ENCODE measurements at places on chromosomes 6 and 20.

DNA sequence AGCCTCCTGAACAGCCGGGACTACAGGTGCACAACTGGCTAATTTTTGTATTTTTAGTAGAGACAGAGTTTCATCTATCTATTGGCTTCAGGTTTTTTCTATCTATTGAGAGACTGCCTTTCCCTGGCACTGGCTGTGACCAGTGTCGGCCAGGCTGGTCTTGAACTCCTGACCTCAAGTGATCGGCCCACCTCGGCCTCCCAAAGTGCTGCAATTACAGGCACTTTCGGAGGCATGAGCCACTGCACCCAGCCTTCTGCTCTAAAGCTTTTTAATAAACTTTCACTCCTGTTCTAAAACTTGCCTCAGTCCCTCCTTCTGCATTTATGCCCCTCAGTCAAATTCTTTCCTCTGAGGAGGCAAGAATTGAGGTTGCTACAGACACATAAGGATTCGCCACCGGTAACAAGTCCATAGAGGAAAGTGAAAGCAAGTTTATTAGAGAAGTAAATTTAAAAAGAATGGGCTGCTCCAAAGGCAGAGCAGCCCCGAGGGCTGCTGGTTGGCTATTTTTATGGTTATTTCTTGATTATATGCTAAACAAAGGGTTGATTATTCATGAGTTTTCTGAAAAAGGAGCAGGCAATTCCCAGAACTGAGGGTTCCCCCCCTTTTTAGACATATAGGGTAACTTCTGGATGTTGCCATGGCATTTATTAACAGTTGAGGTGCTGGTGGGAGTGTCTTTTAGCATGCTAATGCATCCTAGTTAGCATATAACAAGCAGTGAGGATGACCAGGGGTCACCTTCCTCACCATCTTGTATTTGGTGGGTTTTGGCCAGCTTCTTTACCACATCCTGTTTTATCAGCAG is 44.8 kb upstream of the RNGTT start:
- no peak for DNase-seq

GRCh38 chr6:2141644-2142290 is 103.6 kb downstream of the GMDS start:
- DNase-seq: no peak

GRCh38 chr20:21219686-21220085 is 83.4 kb upstream of the XRN2 start:
- no peak for DNase-seq

DNA sequence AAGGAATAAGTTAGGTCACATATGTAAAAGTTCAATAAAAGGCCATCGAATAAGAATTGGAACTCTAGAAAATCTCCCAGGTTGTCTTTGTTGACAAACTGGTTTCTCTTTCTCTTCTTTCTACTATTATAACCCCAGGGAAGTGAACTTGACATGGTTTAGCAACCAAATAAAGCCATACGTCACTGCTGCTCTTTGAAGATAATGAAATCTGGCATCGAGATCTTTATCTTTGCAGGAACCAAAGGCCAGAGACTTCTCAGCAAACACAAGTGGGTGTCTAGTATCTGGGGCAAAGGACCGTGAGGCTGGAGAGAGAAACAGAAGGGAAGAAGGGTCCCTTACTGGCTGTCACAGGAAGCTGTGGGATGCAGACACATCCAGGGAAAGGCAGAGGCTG is 286.7 kb upstream of the CDYL start:
- no peak for DNase-seq

DNA sequence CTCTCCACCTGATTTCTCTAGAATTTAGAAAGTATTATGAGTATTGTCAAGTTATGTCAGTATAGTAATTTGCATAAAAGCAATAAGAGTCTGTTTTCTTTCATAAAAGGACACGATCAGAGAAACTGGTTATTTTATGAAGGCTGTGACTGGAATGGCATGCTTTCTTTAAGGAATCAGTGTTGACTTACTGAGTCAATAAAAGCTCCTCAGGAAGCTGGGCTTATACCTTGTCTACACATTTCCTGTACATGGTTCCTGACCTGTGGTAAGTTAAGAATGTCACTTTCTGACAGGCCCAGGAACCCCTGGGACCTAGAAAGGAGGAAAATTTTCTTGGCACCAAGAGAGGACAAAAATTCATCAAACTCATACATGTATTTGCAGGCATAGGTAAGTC is 1224.0 kb upstream of the ADGRB3 start:
- DNase-seq: no peak

DNA sequence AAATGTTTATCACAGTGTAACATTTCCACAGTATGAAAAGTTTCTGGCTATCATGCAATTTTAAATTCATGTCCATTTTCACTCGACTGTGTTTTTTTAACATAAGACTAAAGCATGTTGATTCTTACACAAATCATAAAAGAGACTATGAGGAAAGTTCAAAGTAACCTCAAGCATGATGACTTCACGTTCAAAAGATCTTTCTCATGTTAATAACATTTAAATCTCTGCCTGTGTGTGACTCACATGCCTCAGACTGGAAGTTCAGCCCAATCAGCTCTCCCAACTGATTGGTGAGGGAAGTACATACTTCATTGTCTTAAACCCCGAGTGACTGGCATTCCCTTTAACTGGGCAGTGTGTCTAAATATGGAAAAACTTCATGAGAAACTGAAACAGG is 37.4 kb downstream of the ATXN1 start:
- no peak for DNase-seq

DNA sequence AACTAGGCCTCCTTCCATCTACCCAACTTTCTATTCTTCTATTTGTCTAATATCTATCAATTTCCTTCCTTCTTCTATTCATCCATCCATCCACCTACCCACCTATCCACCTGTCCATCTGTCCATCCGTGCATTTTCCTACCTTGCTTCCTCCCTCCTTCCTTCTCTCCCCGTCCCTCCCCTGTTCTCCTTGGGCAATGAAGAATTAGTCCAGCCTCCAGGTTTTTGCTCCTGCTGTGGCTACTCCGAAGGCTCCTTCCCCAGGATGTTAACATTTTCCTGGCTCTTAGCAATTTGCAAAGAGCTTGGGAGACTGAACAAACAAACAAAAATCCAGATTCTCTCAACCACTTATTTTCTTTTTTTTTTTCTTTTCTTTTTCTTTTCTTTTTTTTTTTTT is 81.6 kb downstream of the KCNB1 start:
- DNase-seq: no peak

GRCh38 chr20:36808317-36809257 is 35.0 kb upstream of the DSN1 start:
- peak; percentile 76 for DNase-seq

GRCh38 chr20:16363506-16364319 is 209.5 kb downstream of the KIF16B start:
- no peak for DNase-seq

GRCh38 chr6:19024737-19025136 is 637.6 kb downstream of the RNF144B start:
- no peak for DNase-seq

DNA sequence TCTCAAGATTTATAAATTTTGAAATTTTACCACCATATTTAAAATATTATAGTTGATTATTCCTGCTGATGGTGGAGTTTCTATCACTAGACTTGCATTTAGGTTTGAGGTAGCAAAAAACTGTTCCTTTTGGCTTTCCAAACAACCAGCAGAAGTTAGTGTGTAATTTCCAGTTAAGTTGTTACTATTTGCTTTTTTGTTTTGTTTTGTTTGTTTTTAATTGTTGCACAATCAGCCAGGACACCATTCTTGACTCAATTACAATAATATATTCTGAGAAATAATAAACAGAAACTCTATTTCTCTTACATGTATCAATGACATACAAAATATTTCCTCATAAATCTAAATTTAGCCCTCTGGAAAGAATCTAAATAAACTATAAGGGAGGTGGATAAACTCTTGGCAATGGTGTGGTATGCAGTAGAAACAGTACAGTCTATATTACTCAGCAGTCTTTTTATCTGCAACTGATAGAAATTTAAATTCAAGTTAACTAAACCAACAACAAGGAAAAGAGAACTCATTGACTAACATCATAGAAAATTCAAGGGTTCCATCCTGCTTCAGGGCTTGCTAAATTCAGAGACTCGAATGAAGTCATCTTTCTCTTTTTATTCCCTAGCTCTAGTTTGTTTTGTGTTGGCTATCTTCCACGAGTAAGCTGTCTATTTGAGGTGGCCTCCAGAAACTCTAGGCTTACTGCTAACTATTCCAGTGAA is 19.4 kb upstream of the COL19A1 start:
- DNase-seq: no peak

GRCh38 chr6:165842281-165842936 is 179.4 kb upstream of the PDE10A start:
- DNase-seq: no peak
